Upper lobe of left lung (tissue), 6 donors: ENCODE measurements at places on chromosomes 6 and 20.

- DNase-seq = no peak
Observed at GRCh38 chr6:82436740-82437139, 73.1 kb downstream of the TPBG start.

DNA sequence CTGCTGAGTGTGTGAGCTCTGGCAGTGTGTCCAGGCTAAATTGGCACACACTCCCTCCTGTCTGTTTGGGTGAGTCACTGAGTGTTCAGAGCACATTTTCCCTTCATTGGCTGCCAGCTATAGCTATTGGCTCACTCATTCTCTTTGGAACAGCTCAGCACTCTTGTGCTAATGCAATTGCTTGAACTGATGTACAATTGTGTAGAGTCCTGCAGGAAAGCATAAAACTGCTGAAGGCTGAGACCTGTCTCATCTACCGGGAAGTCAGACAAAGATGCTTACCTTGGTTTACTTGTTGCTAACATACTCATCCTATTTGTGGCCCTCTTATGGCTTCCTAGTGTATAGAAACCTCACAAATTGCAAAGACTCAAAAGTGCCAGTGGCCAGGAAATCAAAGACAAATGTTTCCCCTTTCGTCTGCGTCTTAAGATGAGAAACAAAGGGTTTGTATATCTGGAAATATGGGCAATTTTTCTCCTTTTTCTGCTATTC, 351.0 kb downstream of the BCKDHB start:
- no peak for DNase-seq

- DNase-seq = peak; percentile 32
Observed at GRCh38 chr6:150025201-150025917, at the start of gene RAET1L. Gene RAET1L (minus strand): TSS chr6:150025532. CDS start chr6:150025471, 61 bp downstream.

DNA sequence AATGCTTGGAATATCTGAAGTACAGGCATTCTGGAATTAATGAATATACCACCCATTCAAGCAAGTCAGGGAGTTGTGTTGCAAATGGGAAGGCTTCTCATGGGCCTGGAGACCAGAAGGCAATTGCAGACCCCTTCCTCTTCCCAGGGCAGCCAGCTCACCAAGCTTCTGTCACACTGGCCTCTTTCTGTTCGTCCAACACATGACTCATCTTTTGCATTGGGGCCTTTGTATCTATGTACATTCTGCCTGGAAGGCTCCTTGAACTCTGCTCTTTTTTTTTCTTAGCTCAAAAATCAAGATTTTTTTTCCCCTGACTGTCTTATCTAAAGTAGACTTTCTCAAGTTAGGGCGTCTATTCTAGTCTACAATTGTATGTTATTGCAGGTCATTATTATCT, 132.9 kb upstream of the MYLIP start:
- no peak for DNase-seq

DNA sequence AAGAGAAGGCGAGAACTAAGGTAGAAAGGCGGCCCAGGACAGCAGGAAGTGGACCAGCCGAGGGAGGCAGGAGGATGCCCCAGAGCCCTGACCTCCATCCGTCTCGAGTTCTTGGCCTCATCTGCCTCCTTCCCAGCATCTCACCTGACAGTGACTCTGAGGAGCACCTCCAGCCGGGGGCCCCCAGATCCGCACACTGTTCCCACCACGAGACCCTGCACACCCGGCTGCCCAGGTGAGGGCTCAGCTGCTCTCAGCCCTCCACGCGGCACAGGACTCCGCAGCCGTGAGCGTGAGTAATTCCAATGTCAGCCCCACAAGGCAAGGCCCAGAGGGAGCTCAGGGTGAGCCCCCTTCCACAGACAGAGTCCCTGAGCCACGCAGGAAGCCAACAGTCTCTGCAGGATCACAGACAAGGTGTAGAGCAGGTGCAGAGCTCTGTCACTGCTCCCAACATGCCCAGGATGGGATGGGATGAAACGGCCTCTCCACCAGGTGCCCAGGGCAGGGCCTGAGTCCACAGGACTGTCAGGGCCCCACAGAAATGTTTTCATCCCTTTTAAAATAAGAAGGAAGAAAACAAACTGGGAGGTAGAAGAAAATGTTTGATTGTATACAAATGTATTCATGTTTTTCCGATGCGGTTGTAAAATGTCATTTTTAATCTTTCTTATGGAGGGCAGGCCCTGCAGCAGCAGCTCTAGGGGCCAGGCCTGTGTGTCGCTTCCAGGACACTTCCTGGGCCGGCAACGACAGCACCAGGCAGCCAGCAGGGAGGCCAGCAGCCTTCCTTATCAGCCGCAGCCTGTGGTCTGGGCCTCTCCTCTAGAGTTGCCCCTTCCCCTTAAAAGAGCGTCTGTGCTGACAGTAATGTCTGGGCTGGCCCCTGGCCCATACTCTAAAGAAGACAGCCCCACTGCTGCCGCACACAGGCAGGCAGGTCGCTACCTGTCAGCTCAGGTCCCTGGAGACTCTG, 66.9 kb downstream of the DLL1 start:
- DNase-seq = peak; percentile 19

- DNase-seq = no peak
Observed at GRCh38 chr6:154297210-154297609, 59.4 kb downstream of the IPCEF1 start.

DNA sequence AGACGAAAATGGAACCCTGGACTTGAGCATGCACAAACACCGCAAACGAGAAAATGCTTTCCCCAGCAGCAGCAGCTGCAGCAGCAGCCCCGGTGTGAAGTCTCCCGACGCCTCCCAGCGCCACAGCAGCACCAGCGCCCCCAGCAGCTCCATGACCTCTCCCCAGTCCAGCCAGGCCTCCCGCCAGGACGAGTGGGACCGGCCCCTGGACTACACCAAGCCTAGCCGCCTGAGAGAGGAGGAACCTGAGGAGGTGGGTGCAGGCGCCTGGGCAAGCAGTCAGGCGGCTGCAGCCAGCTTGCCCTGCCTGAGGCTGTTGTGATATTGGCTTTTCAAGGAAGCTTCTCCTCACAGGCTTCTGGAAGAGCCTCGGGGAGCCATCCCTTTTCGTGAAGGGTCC, 35.8 kb upstream of the PCMTD2 start:
- DNase-seq = peak; percentile 79

- DNase-seq = no peak
Observed at GRCh38 chr6:147390909-147391536, 117.5 kb upstream of the SAMD5 start.

DNA sequence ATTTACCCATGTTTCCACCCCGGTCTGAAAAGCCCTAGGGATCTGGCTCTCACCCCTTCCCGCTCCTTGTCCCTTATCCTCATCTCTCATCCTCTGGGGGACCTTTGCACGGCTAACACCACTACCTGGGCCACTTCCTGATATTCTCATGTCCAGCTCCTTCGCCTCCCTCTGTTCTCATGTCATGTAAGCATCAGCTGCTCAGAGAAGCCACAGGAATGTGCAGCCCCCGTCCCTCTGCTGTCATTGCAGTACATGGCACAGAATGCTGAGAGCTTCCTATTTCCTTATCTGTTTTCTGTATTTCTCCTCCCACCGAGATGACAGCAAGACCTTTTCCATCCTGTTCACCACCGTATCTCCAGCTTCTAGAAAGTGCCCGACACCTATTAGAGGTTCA, 102.4 kb downstream of the MTHFD1L start:
- no peak for DNase-seq

- DNase-seq = no peak
Observed at GRCh38 chr6:100913400-100914276, 32.5 kb upstream of the ASCC3 start.

GRCh38 chr20:53001498-53002301, 29.5 kb downstream of the TSHZ2 start:
- no peak for DNase-seq
